ENCODE measurements at places on chromosomes 6 and 20. TPM values are rescaled to one million over a fixed set of nuclear protein-coding genes. Genes with fewer than 3 reads are reported as not detected.
A peak's percentile ranks its signal among the peaks of the same experiment; 100 is the strongest.

- no peak for DNase-seq
Measured at GRCh38 chr20:48808382-48809034, 19.3 kb downstream of the PREX1 start.

DNA sequence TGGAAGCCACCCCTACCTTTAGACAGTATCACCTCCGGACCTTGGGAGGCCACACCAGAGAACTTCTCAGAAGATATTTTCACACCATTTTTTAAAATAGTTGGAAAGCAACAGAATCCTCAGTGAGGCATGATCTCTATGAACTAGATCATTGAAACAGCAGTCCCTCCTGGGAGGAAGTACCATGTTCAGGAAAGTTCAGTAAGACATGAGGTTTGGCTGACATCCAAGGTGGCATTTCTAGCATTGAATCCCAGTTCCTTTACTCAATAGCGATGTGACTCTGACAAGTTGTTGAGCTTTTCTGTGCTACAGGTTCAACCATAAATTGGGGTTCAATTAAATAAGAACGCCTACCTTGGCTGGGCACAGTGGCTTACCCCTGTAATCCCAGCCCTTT is 169.0 kb downstream of the TBC1D7 start:
- DNase-seq: no peak

The CCM2L gene
- total RNA-seq: 0.80 TPM

- no peak for DNase-seq
Measured at GRCh38 chr6:32396028-32396427, 11.0 kb downstream of the BTNL2 start.

The PXMP4 gene
- total RNA-seq: 4.1 TPM

DNA sequence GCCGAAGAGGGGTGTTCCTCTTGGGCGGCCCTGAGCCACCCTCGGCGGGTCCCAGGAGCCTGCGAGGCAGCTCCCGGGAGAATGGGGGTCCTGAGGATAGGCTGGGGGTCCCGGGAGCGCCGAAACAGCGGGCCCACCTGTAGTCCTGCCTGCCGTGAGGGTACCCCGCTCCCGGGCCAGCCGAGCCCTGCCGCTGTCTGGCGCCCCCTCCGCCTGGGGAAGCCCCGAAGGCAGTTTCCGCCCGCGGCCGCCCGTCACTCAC is 280 bp downstream of the SPATA2 start:
- no peak for DNase-seq

GRCh38 chr6:34491091-34491430 is 25.2 kb downstream of the PACSIN1 start:
- peak; percentile 36 for DNase-seq

The FILIP1 gene
- total RNA-seq: 6.0 TPM

GRCh38 chr6:17281497-17282481 is 628 bp downstream of the RBM24 start:
- no peak for DNase-seq

DNA sequence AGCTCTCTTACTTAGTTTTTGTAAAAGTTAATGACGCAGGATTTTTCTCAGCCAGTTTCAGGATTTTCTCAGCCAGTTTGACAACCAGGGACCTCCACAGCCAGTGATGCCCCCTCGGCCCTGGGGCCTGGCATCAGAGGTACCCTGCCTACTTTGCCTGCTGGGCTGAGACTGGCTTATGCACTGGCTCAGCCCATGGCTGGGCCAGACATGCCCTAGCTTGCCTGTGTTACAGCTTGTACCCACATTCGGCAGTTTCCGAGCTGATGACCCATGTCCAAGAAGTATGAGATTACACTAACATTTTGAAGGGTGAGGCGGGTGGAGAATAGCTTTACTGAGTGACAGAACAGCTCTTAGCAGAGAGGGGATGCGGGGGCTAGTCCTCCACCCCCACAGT is 406.1 kb upstream of the HSF2 start:
- DNase-seq: no peak

The RAET1G gene
- 1.5 TPM for total RNA-seq

The WFDC6 gene
- total RNA-seq: not detected

Measured in hepatocyte (in vitro differentiated cells).